ENCODE measurements at places on chromosomes 2 and 18. TPM values are rescaled to one million over a fixed set of nuclear protein-coding genes. Genes with fewer than 3 reads are reported as not detected.

Gene UCN
- total RNA-seq: 2.2 TPM

Gene UNC50
- total RNA-seq: 18.3 TPM

Gene BMP10
- 6.1 TPM for total RNA-seq

Gene SLC4A5
- total RNA-seq: 1.2 TPM

- DNase-seq: no peak
Measured at GRCh38 chr18:28136071-28136470, 40.9 kb downstream of the CDH2 start.

- DNase-seq: no peak
Measured at GRCh38 chr2:69428981-69429380, 8.3 kb downstream of the NFU1 start.

GRCh38 chr2:46870051-46870839 lies 45.4 kb downstream of the MCFD2 start:
- no peak for DNase-seq

Data from left lobe of liver (tissue), 2 donors.